ENCODE measurements at places on chromosomes 2 and 18.

DNA sequence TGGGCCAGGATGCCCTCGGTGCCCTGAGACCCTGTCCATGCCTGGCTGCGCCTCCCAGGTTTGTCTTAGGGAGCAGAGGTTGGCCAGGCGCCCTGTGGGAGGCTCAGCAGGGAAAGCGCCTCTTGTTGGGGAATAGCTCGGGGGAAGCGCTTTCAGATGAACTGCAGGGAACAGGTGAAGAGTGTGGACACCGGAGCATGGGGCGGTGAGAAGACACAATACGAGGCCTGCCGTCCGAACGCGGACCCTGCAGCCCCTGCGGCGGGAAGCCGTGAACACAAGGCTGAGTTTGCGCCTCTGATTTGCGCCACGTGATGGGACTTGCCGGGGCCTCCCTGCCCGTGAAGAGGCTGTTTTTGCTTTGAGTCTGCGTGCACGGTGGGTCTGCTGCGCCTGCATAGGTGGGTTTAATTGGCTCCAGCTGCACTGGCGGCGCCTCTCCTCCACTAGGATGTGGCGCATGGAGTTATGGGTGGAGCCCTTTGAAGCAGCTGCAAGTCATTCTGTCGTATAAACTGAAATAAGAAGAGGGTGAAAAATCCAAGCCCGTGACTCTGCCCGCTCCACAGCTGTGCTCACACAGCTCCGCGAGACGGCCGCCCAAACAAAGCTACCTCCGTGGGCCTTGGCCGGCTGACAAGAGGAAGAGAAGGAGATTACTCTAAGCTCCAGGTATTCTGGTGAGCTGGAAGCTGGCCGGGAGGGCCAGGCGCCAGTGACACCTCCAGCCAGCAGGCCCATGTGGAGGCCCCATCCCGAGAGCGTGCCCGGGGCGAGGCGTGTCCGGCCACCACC, 103.5 kb upstream of the CTDP1 start:
- DNase-seq: no peak

GRCh38 chr2:207676827-207677354, 34.5 kb upstream of the CCNYL1 start:
- no peak for DNase-seq

DNA sequence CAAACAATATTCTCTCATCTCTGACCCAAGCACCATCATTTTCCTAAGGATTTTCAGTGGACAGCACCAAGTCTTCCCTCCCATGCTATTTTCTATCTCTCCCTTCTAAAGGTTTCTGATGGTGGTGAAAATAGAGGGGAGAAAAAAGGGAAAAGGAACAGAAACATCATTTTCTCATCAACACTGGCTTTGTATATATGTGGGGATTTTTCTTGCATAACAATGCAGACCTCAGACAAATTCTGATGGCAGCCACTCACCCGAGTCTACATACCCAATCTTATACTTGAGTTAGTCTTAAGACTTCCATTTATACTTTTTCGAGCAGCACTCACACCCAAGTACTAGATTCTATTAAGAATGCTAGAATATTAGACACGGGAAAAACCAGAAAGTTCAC, 95.8 kb downstream of the TMEM163 start:
- DNase-seq: no peak

DNA sequence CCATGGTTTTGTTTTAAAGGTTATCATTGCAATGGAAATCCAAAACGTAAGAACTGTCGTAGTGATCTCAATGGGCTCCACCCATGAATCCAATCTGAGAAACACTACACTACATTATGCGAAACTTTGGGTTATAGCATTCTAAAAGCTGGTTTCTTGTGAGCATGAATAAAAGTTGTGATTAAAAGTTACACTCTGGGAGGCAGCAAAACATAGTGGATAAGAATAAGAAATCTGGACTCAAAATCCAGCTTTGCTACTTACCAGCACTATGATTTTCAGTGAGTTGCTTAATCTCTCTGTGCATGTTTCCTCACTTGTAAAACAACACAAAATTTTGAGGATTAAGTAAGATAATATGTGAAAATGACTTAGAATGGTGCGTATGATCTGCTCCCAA, 25.7 kb upstream of the THOC1 start:
- no peak for DNase-seq

DNA sequence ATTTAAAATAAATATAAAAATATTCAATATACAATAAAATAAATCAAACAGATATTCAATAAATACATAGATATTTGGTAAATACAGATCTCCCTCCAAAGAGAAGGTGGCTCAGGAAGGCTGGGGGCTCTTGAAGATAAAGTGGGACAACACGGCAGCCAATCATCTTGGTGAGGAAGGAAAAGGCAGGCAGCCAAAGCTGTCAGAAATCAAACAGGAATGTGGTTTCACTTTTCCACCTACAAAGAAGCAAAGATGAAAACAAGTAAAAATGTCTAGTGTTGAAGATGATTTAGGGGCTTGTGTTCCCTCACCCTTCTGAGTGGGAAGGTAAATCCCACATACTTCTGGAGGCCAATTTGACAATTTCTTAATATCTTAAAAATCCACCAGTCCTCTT, 85.7 kb downstream of the B3GNT2 start:
- no peak for DNase-seq

GRCh38 chr2:62705859-62706720, 577 bp downstream of the EHBP1 start:
- DNase-seq: no peak

GRCh38 chr18:58113337-58113736, 69.3 kb downstream of the NEDD4L start:
- no peak for DNase-seq

- DNase-seq: no peak
Observed at GRCh38 chr2:9451231-9451630, 23.1 kb upstream of the IAH1 start.

- DNase-seq: no peak
Observed at GRCh38 chr2:84800194-84800805, 80.6 kb downstream of the TRABD2A start.

GRCh38 chr2:74528600-74529356, 728 bp downstream of the AUP1 start:
- DNase-seq: no peak

DNA sequence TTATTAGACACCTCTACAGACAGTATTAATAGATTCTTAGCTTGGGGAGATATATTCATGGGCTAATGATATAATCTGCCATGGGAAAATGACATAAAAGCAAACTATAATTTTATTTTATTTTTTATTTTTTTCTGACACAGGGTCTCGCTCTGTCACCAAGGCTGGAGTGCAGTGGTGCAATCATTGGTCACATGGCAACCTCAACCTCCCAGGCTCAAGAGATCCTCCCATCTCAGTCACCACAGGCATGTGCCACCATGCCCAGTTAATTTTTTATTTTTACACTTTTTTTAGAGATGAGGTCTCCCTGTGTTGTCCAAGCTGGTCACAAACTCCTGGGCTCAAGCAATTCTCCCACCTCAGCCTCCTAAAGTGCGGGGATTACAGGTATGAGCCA, 39.3 kb downstream of the RTN4 start:
- no peak for DNase-seq

- no peak for DNase-seq
Observed at GRCh38 chr2:204049635-204050034, 113.1 kb downstream of the ICOS start.

DNA sequence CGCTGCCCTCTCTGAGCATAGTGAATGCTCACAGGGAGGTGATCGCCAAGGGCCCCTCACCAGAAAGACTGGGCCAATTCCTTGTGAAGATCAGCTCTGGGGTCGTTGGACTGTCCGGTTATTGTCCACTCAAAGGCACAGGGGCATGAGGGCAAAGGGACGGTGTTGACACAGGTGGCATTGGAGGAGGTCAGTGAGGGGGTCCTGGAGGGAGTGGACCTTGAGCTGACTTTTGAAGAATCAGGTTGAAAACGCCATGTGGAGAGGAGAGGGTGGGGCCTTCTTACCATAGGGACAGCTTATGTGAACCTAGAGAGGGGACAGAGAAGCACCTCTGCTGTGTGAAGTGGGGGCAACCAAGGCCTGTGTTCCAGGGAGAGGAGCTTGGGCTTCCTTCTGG, 131.5 kb downstream of the TFCP2L1 start:
- no peak for DNase-seq

DNA sequence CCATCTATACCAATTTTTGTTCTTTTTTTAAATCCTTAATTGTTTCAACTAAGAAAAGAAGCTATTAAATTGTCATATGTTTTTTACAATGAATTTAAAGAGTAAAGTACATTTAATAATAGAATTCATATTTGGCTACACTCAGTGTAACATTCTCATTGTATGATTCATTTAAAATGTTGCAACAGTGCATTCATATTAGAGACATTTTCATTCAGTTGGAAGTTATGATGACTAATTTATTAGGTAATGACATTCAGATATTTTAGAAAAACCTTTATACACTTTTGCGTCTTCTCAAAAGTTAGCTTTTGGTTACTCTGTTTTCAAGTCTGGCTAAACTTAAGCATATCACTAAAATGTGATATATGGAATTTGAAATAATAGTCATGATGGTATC, 887.5 kb upstream of the NRXN1 start:
- DNase-seq: no peak

- no peak for DNase-seq
Observed at GRCh38 chr18:8450013-8450412, 159.2 kb upstream of the RAB12 start.

DNA sequence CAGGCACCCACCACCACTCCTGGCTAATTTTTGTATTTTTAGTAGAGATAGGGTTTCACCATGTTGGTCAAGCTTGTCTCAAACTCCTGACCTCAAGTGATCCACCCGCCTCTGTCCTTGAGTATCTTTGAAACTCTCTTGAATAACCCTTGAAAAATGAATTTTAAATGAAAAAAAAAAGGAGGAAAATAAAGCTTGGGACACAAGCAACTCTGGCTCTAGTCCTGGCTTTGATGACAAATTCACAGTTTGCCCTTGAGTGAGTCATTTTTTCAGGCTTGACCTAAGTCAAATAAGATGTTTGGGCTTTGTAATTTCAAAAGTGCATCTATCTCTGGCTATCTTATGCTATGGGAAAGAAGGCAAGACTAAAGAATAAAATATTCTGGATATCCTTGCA, 79.0 kb upstream of the TRIB2 start:
- no peak for DNase-seq

GRCh38 chr18:48660346-48661228, 121.8 kb downstream of the CTIF start:
- no peak for DNase-seq

DNA sequence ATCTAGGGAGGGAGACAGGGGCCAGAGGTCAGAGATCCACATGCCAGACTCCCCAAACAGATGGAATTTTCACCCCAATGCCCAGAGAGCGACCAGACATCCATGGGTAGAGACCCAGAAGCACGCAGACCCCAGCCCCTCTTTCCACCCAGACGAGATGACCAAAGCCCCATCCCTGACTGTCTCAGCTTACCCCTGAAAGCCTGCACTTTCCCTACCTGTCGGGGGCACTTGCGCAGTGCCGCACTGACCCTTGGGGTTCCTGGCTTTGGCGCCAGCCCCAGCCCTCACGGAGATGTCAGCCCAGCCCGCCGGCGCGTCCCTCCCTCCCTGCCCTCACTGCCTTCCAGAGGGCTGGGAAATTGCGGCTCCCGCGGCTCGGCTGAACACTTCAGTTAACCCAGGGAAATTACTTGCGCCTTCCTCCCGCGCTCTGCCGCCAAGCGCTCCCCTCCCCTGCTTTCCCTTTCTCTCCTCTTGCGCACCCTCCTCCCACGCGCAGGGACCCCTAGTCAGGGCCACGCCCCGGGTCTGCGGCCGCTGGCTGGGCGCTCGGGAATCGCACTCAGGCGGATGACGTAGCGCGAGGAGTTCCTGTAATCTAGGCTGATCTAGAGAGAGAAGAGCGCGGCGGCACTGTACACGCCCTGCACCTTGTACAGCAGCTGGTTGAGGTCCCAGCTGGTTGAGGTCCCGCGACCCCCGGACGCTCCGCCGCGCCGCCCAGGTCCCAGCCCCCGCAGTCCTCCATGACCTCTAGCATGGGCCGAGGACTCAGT, 12.0 kb downstream of the ALPG start:
- no peak for DNase-seq

GRCh38 chr2:168354499-168354898, 101.6 kb upstream of the CERS6 start:
- no peak for DNase-seq

GRCh38 chr2:195657634-195658540, 861 bp downstream of the SLC39A10 start:
- DNase-seq: no peak

DNA sequence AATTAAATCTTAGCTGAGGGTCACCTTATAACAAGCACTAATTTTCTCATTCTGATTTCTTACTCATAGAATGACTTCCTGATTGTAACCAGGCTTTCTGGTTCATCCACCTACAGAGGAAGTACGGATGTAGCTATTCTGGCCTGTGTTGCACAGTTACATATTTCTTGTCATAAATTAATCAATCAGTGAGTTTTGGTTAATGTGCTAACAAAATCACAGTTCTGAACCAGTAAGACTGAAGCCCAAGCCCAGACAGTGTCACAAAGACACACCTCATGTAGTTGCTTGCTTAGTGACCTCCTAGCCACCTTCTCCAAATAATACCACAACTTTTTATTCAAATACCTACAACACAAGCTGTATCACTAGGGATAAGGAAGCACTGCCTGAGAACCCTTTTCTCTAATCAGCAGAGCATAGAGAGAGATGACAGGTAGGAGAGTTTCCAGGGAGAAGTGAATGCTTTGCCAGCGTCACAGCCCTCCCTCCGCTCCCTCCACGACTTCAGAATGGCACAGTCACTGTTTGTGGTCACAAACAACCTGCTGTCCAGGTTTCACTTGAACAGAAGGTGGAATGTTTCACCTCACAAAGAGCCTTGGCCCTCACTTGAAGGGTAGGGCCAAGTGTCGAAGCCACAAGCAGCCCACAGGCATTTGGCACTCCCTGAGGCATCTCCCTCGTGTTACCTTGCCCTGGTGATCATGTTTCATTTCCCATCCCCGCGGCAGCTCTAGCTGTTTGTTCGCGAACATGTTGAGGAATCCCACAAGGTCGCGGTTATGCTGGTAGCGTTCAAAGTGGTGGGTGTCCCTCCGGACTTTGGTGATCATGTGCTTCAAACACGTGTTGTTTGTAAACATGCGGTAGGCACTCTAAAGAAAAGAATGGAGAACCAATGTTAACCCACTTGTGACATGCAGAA, 120.8 kb upstream of the STK17B start:
- no peak for DNase-seq

DNA sequence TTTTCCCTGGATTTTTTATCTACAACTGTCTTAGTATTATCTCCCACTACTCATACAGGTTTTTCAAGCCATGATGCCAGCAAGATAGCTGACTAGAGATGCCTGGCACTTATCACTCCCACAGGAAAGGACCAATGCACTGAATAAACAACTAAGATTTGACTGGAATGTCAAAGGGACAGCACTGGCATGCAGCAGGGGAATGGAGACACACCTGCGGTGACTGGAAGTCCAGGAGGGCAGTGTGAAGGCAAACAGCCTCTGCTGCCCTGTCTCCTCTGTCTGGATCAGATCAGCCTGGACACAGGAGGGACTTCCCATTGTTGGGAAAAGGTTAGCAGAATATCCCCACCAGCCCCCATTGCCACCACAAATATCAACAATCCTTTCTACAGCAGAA, 85.1 kb downstream of the TMEM237 start:
- no peak for DNase-seq

Measured in NCI-H187 treated with DMSO at 0.1 percent for 48 hours (cell line).